ENCODE measurements at places on chromosomes 11 and 22.

GRCh38 chr11:86687185-86687778, 14.9 kb upstream of the ME3 start:
- no peak for DNase-seq

GRCh38 chr11:117700551-117700950, 96.5 kb downstream of the DSCAML1 start:
- no peak for DNase-seq

DNA sequence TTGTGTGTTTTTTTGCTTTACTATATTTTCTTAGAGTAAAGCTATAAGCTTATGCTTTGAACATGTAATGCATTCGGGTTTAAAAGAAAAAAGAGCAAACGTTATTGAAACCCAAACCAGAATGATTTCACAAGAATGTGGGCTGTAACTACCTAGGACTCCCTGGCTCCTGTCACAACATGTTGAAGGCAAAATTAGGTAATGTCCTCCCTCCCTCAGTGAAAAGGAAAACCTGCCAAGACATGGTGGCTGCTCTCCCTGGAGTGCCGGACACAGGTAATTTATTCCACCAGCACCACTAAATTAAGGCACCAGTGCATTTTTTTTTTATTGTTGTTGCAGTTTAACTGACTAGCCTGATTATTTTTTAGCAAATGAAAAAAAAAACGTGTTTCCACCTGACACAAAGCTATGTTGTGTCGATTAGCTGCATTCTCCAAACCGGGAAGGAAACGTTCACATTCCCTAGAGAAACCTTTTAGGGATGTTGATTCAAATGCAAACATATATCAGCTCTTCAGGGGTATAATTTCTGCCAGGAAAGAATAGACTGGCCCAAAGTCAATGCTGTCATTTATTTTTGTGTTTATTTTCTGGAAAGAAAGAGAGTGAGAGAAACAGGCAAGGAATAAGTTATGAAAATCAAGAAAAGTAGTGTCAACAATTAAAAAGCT, 134.6 kb downstream of the CCDC34 start:
- DNase-seq, result no peak

GRCh38 chr11:125869521-125869920, 17.9 kb upstream of the HYLS1 start:
- DNase-seq, result no peak

- DNase-seq, result no peak
Measured at GRCh38 chr11:130121445-130121978, 38.1 kb upstream of the ST14 start.
